ENCODE measurements at places on chromosomes 6 and 20.

DNA sequence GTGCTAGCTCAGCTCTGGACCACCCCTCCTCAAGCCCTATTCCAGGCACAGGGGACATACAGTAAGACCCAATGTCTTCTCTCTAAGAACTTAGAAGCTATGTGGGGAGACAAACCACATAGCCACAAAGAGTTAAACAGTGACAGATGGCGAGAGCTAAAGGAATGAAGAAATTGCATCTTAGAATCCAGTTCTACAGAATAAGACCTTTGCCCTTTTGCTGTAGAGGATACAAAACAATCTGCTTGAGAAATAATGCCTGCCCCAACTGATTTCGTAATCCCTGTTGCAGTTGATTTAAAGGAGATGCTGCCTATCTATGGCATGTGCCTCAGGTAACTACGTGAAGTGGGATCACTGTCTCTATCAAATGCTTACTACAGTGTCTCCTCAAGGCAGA lies 31.2 kb downstream of the TNFRSF21 start:
- DNase-seq, result no peak

- peak; percentile 41 for DNase-seq
These were observed 92.6 kb downstream of the UTRN start for GRCh38 chr6:144377586-144378210.

GRCh38 chr6:33981861-33982260 lies 164.0 kb downstream of the GRM4 start:
- DNase-seq, result no peak

DNA sequence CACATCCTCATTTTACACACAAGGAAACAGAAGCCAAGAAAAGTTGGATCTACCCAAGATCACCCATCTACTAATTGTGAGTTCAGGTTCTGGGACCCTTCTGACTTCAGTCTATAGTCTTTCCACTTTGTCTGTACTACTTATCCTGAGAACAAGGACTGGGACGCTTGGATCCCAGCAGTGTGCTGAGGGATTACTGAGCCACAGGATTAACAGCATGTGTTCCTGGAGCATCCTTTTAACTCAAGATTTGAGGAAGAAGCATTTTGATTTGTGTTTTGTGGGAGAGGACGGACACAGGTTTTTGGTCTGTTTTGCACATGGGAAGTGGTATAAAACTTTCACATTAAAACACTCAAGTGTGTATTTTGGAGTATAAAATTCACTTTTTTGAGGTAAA lies 4.4 kb downstream of the ENPP4 start:
- no peak for DNase-seq

DNA sequence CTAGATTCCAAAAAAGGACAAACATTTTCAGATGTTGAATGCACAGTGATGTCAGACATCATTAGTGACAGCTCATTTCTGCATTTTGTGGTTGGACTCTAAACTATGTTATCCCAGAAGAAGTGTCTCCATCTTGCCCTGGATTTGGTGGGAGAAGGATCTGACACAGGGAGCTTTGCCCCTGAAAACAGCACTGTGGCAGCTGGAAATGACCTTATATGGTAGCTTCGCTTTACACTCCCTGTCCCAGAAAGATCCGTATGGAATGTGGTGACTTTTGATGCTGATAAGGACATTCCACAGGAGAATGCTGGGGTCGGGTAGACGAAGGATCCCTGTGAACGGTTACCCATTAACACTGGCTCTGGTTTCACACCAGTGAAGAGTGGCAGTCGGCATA lies 87.2 kb upstream of the EDN1 start:
- no peak for DNase-seq

DNA sequence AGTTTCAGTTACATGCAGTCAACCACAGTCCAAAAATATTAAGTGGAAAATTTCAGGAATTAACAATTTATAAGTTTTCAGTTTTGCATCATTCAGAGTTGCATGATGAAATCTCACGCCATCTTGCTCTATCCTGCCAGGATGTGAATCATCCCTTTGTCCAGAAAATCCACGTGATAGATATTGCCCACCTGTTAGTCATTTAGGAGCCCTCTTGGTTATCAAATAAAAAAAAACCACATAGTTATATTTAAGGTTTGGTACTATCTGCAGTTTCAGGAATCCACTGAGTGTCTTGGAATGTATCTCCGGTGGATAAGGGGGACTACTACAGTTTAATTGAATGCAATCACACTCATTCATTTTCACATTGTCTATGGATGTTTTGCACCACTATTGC lies 1249.0 kb upstream of the CITED2 start:
- no peak for DNase-seq

Measured in hematopoietic multipotent progenitor cell (in vitro differentiated cells).